Large intestine (tissue), 12 donors: ENCODE measurements at places on chromosomes 7 and 10. TPM values are rescaled to one million over a fixed set of nuclear protein-coding genes. Genes with fewer than 3 reads are reported as not detected.

The ZNF727 gene
- 0.34 TPM for polyA plus RNA-seq

The TMEM130 gene
- 4.4 TPM for polyA plus RNA-seq

The MUC3A gene
- polyA plus RNA-seq, result 127 TPM

The ARL5B gene
- polyA plus RNA-seq, result 39.1 TPM

The HK1 gene
- polyA plus RNA-seq, result 19.3 TPM

The PALD1 gene
- polyA plus RNA-seq, result 6.1 TPM

The TMEM273 gene
- polyA plus RNA-seq, result 5.5 TPM

The ING3 gene
- 22.6 TPM for polyA plus RNA-seq

The ZPBP gene
- 0.06 TPM for polyA plus RNA-seq

The BTBD16 gene
- polyA plus RNA-seq, result 0.79 TPM

The HECW1 gene
- polyA plus RNA-seq, result 0.36 TPM

The SUN3 gene
- not detected for polyA plus RNA-seq

The PRLHR gene
- polyA plus RNA-seq, result 1.1 TPM

The DBF4 gene
- 26.8 TPM for polyA plus RNA-seq
